Hematopoietic multipotent progenitor cell treated with erythropoietin and hydrocortisone succinate and interleukin-3 and kit ligand, for 17 days (in vitro differentiated cells): ENCODE measurements at places on chromosomes 4 and X.

- no peak for DNase-seq
Measured at GRCh38 chr4:109879636-109880314, 31.9 kb downstream of the LRIT3 start.

GRCh38 chrX:34546366-34546765 is 110.7 kb downstream of the TMEM47 start:
- DNase-seq: no peak

GRCh38 chr4:815464-816146 is 10.3 kb downstream of the CPLX1 start:
- no peak for DNase-seq

DNA sequence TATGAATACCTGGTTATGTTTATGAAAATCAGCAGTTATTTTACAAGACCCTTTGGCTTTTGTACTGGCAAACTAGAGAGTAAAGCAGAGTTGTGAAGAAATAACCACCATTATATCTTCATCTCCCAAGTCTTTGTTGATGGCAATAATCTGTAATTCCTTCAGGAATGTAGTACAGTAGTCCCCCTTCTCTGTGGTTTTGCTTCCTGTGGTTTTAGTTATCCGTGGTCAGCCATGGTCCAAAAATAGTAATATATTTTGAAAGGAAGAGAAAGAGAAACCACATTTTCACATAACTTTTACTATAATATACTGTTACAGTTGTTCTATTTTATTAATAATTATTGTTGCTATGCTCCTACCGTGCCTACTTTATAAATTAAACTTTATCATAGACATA is 27.8 kb downstream of the BANK1 start:
- DNase-seq: no peak

DNA sequence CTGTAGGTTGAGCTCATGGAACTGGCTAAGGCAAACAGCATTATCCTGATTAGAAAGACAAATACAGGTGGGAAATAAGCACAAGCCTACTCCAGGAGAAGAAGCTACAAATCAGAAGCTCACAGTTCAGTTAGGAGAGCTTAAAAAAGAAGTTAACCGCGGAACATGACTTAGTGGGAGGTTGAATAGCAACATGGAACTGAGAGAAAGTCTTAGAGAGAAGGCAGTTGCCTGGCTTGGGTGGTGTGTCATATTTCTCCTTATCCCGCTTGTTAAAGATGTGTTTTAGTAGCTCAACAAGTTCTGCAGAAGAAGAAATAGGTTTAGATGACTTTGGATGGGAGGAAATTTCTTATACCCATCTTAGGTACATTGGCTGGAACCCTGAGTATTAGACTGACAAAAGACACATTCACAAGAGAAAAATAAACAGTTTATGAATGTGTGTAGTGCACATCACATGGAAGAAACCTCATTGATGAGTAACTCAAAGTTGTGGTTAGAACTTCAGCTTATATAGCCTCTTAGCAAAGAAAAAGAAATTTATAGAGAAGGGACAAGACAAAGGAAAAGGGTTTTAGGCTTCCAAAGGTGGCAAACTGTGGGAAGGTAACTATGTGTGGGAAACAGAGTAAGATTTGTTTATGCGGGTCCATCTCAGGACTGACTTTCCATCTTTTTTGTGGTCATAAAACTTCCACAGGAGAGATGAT is 37.4 kb upstream of the RXFP1 start:
- DNase-seq: no peak

DNA sequence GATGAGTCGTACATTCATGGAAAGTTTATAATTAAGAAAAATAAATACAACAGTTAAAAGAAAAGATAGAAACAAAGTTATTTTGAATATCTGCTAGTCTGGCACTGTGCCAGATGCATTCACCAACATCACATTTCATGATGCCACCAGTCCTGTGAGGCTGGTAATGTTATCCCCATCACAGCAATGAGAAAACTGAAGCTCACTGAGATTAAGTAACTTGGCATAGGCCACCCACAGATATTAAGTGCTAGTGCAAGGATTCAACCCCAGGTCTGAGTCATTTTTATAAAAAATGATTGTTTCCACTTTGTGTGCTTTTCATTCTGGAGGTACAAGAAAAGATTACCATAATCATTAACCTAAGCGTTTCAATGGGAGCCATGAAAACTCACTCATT is 65.0 kb upstream of the IL15 start:
- DNase-seq: no peak

- no peak for DNase-seq
Measured at GRCh38 chr4:24887881-24888430, 24.9 kb downstream of the CCDC149 start.

GRCh38 chr4:163707873-163708272 is 213.4 kb downstream of the TMA16 start:
- DNase-seq: no peak

GRCh38 chrX:77493677-77494553 is 46.7 kb downstream of the FGF16 start:
- DNase-seq: no peak

GRCh38 chr4:96134806-96135205 is 294.9 kb downstream of the PDHA2 start:
- no peak for DNase-seq

- no peak for DNase-seq
Measured at GRCh38 chr4:6023731-6024130, 5.5 kb upstream of the C4orf50 start.
